ENCODE measurements at places on chromosomes 5 and 9. TPM values are rescaled to one million over a fixed set of nuclear protein-coding genes. Genes with fewer than 3 reads are reported as not detected.

- H3K4me1 ChIP-seq = no peaks in the 10 kb centered on the region
- H3K4me3 ChIP-seq = no peak overlapping the region
- H3K27ac ChIP-seq = no peak overlapping the region
- H3K36me3 ChIP-seq = no peaks in the 10 kb centered on the region
Observed at GRCh38 chr5:124546643-124547042, 199.8 kb downstream of the ZNF608 start.

DNA sequence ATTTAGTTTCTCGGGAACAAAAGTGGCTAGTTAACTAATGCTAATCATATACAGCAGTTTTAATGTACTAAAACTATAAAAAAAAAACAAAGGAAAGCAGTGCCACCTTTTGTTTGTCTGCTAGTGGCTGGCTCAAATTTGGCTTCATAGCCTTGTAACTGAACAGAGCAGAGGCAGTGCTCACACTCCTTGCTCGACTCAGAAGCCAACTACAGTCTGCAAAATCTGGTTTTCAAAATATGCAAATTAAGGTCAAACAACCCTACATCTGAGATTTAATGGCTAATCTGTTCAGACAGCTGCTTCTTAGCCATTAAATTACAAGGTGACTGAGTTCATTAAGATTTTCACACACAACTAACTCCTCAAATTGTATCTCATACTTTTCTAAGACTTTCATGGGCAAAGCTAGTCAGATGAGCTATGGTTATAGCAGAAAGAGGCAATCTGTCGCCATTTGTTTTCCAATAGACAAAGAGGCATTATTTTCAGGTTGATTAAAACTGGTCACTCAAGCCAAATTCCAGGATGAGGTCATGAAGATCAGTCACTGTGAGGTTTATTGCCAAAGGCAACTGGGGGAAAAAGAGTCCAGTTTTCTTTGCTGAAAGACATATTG, 56.8 kb upstream of the EPB41L4A start:
- no peak overlapping the region for H3K27ac ChIP-seq
- no peak overlapping the region for H3K4me3 ChIP-seq
- H3K4me1 ChIP-seq = 0 out of 2 replicates have a peak, but pooled peaks cover 5% of the 10 kb centered on the region
- no peaks in the 10 kb centered on the region for H3K36me3 ChIP-seq
- H3K27me3 ChIP-seq = no peaks in the 10 kb centered on the region

- H3K4me1 ChIP-seq = peaks cover 18% of the 10 kb centered on the region
- DNase-seq = peak; percentile 92
- no peaks in the 10 kb centered on the region for H3K36me3 ChIP-seq
- 0 out of 2 replicates have a peak, but pooled peaks cover 3% of the 10 kb centered on the region for H3K27me3 ChIP-seq
- no peak within 1 kb of the TSS for H3K27ac ChIP-seq
Observed at GRCh38 chr9:214648-215493, at the start of gene DOCK8. Gene DOCK8, plus strand, starts transcription at chr9:214865. Its CDS starts 112 bp downstream, at chr9:214977.

DNA sequence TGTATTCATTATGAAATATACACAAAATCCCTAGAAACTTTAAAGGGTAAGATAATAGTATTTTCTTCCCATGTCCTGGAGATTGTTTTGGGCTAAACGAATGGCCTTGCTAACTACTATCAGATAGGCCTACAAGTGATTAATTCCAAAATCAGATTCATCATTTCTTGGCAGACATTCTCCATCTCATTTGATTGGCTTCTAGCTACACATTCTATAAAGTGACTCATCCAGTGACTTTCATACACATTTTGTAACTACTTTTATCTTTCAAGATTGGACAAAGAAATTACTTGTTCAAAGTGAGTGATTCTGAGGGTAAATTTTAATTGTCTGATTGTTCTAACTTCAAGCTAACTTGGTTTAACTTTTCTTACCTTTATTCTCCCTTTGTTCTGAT, 93.3 kb downstream of the RAPGEF6 start:
- peaks cover 11% of the 10 kb centered on the region for H3K36me3 ChIP-seq
- peaks cover 25% of the 10 kb centered on the region for H3K4me1 ChIP-seq
- no peak overlapping the region for H3K4me3 ChIP-seq
- no peaks in the 10 kb centered on the region for H3K27me3 ChIP-seq
- DNase-seq = no peak
- no peak overlapping the region for H3K27ac ChIP-seq

GRCh38 chr9:111599092-111599954, at the start of gene PTGR1:
Gene PTGR1, minus strand, starts transcription at chr9:111599647. Its CDS starts 2,225 bp downstream, at chr9:111597422.
- peaks cover 4% of the 10 kb centered on the region for H3K4me1 ChIP-seq
- no peaks in the 10 kb centered on the region for H3K27me3 ChIP-seq
- H3K36me3 ChIP-seq = no peaks in the 10 kb centered on the region
- peak within 1 kb of the TSS; percentile 63 for H3K4me3 ChIP-seq
- DNase-seq = no peak

DNA sequence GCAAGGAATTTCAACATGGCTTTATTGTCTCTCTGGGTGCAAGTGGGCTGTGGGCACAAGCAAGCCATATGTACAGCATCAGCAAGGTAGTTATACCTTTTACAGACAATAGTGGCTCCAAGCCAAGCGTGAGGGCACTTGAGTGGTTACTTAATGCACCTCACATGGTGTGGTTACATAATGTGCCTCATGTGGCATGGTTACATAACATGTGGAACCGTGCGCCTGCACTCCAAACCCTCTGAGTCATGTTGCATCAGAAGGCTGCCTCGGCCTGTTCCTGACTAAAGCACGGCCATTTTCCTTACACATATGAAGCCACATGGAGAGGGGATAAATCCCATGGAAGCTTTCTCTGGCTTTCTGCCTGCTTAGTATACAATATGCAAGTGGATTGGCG, 150.9 kb downstream of the OSTF1 start:
- H3K4me3 ChIP-seq = no peak overlapping the region
- DNase-seq = no peak
- no peaks in the 10 kb centered on the region for H3K36me3 ChIP-seq
- H3K27ac ChIP-seq = no peak overlapping the region
- no peaks in the 10 kb centered on the region for H3K4me1 ChIP-seq
- H3K27me3 ChIP-seq = no peaks in the 10 kb centered on the region

DNA sequence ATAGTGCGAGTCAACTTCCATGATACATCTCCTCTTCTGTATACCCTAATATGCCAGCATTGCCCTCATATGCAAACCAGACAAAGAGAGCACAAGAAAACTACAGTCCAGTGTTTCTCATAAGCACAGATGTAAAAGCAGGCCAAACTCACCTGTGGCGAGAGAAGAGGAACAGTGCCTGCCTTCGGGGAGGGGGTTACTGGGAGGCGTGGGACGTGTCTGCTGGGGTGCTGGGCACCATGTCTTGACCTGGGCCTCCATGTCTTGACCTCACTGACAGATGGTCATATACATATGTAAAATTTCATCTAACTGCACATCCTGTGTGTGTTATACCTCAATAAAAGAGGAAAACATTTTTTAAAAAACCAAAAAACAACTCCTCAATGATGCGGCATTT, 159.3 kb upstream of the PPP1R26 start:
- no peak overlapping the region for H3K27ac ChIP-seq
- H3K27me3 ChIP-seq = no peaks in the 10 kb centered on the region
- DNase-seq = no peak
- H3K4me1 ChIP-seq = no peaks in the 10 kb centered on the region
- no peaks in the 10 kb centered on the region for H3K36me3 ChIP-seq

DNA sequence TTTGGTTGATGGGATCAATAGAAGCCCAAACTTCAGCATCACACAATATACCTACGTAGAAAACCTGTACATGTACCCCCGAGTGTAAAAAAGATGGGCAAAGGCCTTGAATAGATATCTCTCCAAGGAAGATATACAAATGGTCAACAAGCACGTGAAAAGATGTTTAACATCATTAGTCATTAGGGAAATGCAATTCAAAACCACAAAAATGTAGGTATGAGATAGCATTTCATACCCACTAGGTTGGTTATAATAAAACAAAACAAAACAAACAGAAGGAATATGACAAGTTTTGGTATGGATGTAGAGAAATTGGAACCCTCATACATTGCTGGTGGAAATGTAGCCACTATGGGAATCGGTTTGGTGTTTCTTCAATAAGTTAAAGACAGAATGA, 33.1 kb upstream of the PPARGC1B start:
- no peak overlapping the region for H3K4me3 ChIP-seq
- H3K27me3 ChIP-seq = no peaks in the 10 kb centered on the region
- no peaks in the 10 kb centered on the region for H3K36me3 ChIP-seq

GRCh38 chr9:2872250-2872930, 28.5 kb upstream of the PUM3 start:
- no peak overlapping the region for H3K27ac ChIP-seq
- no peaks in the 10 kb centered on the region for H3K27me3 ChIP-seq
- H3K4me3 ChIP-seq = no peak overlapping the region
- peak; percentile 56 for DNase-seq

DNA sequence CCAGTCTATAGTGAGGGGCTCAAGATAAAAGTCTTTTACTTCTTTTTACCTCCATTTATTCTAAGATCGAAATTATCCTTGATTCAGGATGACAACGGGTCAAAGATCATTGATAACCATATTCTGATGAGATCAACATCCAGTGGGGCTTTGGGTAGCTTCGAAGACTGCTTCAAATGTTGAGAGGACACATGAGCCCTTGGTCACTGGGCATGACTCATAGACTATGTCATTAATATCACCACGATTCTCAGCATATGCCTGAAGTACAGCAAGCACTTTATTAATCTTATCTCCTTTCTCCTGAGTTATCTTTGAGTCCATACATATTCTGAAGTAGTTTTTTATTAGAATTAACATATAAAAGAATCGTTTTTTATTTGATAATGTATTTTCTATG, 117.1 kb upstream of the DAB2 start:
- DNase-seq = no peak
- H3K27ac ChIP-seq = no peak overlapping the region
- H3K36me3 ChIP-seq = no peaks in the 10 kb centered on the region
- H3K4me3 ChIP-seq = no peak overlapping the region
- H3K4me1 ChIP-seq = no peaks in the 10 kb centered on the region

GRCh38 chr5:51203598-51203997, 179.7 kb upstream of the ISL1 start:
- H3K27me3 ChIP-seq = 0 out of 2 replicates have a peak, but pooled peaks cover 2% of the 10 kb centered on the region
- no peaks in the 10 kb centered on the region for H3K36me3 ChIP-seq
- H3K27ac ChIP-seq = no peak overlapping the region
- no peaks in the 10 kb centered on the region for H3K4me1 ChIP-seq
- no peak for DNase-seq
- H3K4me3 ChIP-seq = no peak overlapping the region

The NR6A1 gene
- 3.1 TPM for total RNA-seq

The SOHLH1 gene
- total RNA-seq = not detected

The ANKRD34B gene
- not detected for total RNA-seq

The PCDHB16 gene
- 0.54 TPM for total RNA-seq

The CCL21 gene
- total RNA-seq = not detected

Data from Karpas-422 (cell line).